CD4-positive, CD25-positive, alpha-beta regulatory T cell (primary cell): ENCODE measurements at places on chromosomes 7 and 10. TPM values are rescaled to one million over a fixed set of nuclear protein-coding genes. Genes with fewer than 3 reads are reported as not detected.

Gene CCDC146
- total RNA-seq, result 20.1 TPM

Gene PGAM2
- 1.1 TPM for total RNA-seq

Gene TLX1
- total RNA-seq, result not detected

Gene TMEM270
- not detected for total RNA-seq

Gene AKR1B1
- total RNA-seq, result 44.6 TPM

Gene LIPJ
- total RNA-seq, result not detected

Gene FOXP2
- total RNA-seq, result not detected

Gene UBE2D4
- 11.4 TPM for total RNA-seq

Gene LLCFC1
- not detected for total RNA-seq

Gene CLEC5A
- not detected for total RNA-seq

DNA sequence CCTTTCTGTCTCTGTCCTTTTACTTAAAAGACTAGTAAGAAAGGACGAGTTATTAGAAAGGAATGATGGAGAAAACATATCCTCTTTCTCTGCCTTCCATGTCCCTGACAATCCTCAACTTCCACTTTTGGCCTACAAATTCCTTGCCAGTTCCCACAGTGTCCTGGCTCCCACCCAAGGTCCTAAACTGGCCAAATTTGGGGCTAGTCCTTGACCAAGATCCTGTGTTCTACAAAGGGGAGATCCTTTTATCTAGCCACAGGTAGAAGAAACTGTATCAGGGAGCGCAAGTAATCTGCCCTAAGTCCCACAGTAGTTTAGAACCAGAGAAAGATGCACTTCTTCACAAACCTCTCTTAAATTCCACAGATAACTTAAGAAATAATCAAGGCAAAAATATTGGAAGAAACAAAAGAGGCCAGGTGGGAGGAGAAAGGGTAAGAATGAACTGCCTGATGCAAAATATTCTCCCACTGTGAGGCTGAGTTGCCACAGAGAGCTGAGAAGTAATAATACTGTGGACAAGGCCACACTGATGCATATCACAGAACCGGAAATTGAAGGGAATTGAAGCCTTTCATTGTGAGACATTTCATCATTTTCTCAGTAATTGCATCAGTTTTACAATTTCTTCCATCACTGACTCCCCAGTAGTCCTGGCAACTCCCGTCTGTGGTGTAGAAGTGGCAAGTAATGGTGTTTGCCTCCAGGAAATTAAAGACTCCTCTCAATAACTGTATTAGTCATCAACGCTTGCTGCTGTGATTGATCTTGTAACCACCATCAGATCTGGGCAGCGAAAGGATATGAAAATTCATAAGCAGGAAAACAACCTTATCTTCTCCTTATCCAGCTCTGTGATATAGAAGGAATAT lies 47.2 kb downstream of the DNAJC12 start:
- DNase-seq, result peak; percentile 51

DNA sequence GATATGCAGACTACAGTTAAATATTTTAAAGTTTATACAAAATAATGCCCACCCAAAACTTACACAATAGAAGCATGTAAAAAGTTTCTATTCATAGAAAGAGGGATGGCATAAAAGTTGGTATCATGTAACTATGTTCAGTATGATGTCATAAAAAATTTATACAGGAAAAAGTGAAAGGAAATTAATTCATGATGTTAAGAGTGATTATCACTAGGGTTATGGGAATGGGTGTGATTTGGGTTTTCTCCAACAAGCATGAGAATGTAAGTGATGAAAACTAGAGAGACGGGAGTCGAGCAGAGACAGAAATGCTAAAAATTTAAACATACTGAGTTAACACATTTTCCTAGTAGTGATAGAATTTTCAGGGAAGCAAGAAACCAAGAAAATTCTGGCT lies 52.7 kb downstream of the GDI2 start:
- no peak for DNase-seq

DNA sequence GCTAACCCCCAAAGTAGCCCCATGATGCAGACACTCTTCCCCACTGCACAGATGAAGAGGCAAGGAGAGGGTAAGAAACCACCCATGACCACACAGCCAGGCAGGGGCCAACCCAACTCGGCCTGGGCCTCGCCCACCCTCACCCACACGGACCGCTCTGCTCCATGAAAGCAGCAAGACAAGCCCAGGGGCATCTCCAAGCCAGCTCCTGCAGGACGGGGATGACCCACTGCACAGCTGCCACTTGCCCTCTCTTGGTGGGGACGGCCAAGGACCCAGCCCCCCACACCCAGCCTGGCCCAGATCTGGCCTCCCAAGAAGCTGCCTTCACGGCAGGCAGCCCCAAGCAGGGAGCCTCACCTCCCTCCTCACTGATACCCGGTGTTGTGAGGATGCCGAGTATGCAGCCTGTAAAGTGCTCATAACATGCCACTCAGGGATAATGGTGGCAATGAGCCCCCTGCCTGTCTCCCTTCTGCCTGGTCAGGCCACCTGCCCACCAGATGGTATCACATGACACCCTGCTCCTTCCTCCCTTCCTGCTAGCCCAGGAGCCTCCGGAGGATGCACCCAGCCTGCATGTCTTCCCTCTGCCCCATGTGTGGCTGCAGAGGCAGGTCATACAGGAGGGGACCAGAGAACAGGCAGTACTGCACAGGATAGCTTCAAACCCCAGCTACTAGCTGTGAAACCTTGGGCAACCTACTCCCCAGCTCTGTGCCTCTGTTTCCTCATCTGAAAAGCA lies 23.3 kb downstream of the OGDHL start:
- DNase-seq, result no peak

- DNase-seq, result no peak
Observed at GRCh38 chr7:157432541-157432956, 95.7 kb downstream of the DNAJB6 start.

GRCh38 chr10:93099670-93100069 lies 26.0 kb downstream of the CYP26A1 start:
- no peak for DNase-seq

DNA sequence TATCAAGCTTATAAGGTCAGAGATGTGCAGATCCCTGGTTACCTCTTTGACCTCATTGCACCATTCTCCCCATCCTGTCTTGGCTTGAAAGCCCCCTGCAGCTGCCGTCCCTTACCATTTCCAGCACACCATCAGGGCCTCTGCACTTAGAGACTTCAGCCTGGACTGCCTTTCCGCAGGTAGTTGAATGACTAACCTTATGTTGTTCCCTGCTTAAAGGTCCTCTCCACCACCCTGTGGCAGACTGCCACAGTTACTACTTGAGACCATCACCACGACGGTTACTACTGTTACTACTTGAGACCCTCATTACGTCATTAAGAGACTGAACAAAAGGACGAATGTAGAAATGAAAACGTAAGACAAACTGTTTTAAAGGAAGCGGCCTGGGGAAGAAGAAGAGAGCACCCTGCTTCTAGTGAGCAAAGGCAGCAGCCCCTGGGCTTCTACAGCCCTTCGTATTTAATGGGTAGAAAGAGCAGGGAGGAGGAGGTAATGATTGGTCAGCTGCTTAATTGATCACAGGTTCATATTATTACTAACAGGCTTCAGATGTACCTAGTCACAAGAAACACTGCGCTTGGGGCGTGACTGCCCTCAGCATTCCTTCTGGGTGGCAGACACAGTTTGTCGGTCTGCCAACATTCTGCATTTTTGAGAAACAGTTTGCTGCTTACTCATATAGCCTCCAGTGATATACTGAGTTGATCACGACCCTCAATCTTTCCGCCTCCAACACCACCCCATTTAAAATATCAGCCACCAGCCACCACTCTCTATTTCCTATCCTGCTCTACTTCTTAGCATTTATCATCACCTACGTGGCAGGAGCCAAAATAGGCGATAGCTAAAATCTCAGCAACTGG lies 74.1 kb upstream of the PARD3 start:
- DNase-seq, result no peak

GRCh38 chr7:158125721-158126120 lies 461.9 kb downstream of the PTPRN2 start:
- no peak for DNase-seq

GRCh38 chr7:79620291-79620690 lies 166.8 kb upstream of the MAGI2 start:
- DNase-seq, result no peak

GRCh38 chr7:12911053-12911452 lies 223.6 kb downstream of the ARL4A start:
- no peak for DNase-seq

DNA sequence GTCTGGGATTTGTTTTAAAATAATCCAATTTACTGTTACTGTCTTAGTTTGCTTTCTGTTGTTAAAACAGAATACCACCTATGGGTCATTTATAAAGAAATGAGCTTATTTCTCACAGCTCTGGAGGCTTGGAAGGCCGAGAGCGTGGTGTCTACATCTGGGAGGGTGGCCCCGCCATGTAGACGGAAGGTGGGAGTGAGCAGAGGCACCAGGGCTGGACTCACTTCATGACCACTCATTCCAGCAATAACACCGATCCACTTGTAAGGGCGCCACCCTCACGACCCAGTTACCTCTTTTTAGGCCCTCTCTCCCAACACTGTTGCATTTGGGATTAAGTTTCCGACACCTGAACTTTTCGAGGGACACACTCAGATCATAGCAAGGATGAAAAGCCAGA lies 36.2 kb upstream of the CFAP46 start:
- no peak for DNase-seq

GRCh38 chr7:123757095-123757494 lies 8.3 kb upstream of the WASL start:
- no peak for DNase-seq

DNA sequence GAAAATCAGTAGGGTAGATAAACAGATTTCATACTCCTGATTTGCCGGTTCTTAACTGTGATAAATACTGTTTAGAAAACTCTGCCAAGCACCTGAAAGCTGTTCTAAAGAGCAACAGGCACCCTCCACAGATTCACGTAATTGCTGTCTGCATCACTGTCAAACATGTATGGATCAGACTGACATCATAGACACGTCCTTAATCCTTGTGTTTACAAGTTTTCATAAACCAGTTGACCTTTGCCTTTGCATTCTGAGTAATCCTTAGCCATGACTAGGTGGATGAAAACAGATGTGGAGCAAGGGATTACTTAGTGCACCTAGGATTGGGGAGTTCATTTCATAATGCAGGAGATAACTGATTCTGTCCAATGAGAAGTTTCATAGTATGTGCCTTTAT lies 41.6 kb downstream of the SLC39A12 start:
- DNase-seq, result no peak

DNA sequence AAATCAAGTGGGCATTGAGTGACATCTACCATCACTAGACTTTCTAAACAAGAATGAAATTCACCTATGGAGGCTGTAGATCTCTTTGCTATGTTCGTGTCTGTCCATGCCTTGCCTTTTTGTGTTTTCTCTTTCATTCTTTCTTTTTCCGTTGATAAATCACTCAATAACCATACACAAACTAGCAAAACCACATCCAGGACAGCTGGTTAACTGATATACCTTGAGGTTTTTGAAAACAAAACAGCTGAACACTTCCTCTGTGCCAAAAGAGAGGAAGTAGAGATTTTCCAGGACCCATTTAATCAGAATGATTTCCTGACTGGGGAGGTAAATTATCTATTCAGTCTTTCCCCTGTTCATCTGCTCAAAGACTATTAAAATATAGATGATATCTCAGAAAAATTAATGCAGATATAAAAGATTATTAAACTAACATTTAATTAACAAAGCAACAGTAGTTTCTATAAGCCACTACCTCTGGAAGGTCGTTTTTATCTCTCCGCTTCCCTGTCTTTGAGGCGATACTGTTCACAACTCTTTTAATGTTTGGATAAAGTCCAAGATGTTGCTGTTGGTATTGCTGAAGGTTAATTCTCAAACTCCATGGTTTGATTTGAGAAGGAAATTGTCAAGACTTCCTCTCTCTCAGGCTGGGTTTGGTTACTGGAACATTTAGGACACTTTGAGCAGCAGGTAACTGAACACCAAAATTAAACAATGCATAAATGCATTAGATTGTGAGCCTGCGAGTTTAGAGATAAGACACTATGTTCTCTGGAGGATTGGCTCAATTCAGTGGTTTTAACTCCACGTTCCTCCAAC lies 24.4 kb upstream of the C10orf67 start:
- no peak for DNase-seq
